Activated CD4-positive, alpha-beta T cell treated with anti-CD3 and anti-CD28 coated beads, Interleukin-2, amount 50 U/mL, for 4 hours (primary cell): ENCODE measurements at places on chromosomes 16 and 17.

DNA sequence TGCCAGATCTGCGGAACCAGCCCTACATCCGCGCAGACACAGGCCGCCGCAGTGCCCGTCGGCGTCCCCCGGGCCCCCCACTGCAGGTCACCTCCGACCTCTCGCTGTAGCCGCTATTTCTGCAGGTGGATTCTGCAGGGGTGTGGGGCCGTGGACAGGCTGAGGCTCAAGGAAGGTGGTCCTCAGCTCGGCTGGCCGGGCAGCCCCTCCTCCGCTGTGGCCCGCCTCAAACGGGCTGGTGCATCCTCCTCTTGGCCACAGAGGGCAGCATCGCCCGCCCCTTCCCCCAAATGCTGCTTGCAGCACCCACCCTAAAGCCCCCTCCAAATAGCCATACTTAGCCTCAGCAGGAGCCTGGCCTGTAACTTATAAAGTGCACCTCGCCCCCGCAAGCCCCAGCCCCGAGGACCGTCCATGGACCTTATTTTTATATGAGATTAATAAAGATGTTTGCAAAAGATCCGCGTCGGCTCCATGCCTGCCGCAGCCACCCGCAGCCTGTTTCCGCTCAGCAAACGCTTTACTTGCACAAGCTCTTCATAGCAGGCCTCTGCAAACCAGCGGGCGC, 14.9 kb downstream of the SPATA32 start:
- no peak for DNase-seq

GRCh38 chr16:143047-143446, 4.6 kb upstream of the NPRL3 start:
- DNase-seq = no peak

GRCh38 chr16:79605999-79606398, 5.5 kb upstream of the MAF start:
- DNase-seq = no peak

DNA sequence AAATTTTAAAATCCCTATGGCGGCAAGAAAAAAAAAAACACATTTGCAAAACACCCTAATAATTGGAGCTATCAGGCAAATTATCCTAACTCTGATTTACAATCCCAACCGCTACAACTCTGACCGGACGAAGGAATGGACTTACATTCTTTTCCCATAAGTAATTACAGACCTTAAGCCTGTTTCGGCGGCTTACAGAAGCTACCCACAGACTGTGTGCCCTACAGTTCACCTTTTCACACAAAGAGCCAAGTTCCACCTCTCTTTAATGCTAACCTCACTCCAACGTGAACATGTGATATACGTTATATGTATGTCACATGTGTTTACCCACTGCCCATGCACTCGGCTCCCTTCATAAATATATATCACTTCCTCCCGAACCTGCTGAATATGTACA, 8.7 kb upstream of the MEAK7 start:
- no peak for DNase-seq

DNA sequence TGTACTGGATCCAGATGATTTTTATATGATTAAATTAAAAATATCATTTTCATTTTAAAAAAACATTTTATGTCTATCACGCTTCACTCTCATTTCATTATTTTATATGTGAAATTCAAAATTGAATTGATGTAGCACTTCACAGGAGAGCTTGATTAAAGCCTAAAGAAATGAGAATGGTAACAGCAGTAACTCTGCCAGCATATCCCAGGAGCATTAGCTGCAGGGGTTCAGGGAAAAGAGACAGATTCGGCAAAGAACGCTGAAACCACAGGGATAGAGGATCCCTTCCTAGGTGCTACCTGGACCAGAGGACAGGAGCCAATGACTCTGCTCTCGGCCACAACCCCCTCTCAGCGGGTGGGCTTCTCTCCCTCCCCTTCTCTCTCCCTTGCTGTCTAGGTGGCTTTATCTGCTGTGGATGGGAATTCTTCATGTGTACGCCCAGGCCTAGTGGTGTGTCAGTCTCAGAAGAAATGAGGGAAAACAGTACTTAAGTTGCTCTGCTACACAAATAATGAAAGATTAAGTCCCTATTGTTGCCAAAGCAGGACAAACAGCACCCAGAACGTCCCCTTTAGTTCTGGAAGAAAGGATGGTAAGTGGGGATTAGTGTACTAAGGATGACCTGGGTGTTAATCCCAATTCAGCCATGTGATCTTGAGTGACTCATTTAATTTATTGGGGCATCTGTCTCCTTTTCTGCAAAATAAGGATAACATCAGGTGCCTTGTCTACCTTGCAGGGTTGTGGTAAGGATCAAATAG, 123.3 kb downstream of the CDK5R1 start:
- no peak for DNase-seq

GRCh38 chr16:71754652-71755051, 30.2 kb upstream of the PHLPP2 start:
- no peak for DNase-seq

DNA sequence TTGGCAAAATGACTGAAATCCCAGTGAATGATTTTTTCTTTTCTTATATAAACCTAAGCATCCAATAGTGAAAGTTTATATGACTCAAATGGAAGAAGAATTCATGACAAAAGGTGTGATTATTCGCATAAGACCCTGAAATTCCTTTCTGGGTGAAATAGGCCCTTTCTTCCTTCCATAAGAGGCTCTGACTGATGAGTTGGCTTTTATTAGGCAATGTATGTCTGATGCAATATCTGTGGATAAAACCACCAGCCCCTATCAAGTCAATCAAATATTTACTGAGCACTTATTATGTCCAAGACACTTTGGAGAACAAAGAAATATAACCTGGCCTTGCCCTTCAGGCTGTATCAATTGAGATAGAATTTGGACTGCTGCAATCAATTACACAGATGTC, 316.6 kb downstream of the CDH13 start:
- DNase-seq = no peak

DNA sequence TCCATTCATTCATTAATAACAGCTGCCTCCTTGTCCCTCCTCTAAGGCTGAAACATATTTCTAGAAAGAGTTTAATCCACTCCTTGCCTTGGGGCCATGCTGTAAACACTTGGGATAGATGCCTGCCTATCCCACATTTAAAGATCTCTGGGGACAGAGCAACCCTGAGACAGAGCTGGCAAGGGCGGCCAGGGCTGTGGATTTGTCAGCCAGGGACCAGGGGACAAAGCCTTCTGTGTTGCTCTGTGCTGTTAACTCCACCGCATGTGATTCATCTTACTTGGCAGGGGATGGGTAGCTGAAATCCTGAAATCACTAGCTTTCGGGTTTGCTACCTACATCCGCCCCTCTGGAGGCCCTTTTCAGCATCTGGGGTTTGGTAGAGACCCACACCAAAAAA, 392.9 kb downstream of the SLC39A11 start:
- no peak for DNase-seq

GRCh38 chr16:76577003-76577402, 299.8 kb downstream of the CNTNAP4 start:
- no peak for DNase-seq

DNA sequence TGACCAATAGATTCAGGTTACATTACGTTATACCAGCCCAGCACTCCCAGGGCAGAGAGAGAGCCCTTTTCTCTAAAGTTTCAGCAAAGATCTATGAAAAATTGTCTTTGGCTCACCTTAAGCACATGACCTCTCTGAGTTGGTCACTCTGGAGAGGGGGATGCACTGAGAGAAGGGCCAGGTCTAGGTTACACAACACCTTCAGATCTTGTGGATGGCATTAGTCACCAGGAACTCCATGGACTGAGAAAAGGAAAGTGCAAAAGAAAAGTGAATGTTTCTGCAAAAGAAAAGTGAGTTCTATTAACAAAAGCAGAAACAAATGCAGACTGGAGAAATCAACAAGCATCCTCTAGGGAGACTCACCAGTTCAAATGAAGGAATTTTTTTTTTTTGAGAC, 253.3 kb upstream of the SALL1 start:
- DNase-seq = no peak

- DNase-seq = no peak
These were observed 7.3 kb downstream of the KIF18B start for GRCh38 chr17:44940317-44940716.

DNA sequence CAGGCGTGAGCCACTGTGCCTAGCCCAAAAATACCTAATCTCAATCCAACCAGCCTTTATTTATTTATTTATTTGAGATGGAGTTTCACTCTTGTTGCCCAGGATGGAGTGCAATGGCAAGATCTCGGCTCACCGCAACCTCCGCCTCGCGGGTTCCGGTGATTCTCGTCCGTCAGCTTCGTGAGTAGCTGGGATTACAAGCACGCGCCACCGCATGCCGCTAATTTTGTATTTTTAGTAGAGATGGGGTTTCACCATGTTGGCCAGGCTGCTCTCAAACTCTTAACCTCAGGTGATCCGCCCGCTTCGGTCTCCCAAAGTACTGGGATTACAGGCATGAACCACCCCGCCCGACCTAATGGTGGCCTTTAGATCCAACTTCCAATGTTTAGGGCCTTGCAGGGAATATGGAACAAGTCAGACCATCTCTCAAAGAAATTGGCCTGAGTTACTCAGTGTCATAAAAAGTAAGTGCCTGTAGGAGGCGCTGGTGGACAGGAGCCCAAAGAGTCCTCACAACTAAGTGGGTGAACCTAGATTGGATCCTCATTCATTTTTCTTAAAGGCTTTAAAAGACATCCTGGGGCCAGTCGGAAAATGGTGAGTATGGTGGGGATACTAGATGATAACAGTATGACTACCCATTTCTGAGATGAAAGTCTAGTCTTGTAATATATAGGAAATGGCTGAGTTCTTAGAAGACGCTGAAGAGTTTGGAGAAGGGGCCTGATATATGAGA, 4.6 kb downstream of the ZSCAN10 start:
- DNase-seq = peak; percentile 48

GRCh38 chr17:78501241-78502036, 75.8 kb downstream of the DNAH17 start:
- no peak for DNase-seq

GRCh38 chr17:2563061-2563460, 30.4 kb upstream of the PAFAH1B1 start:
- DNase-seq = no peak

DNA sequence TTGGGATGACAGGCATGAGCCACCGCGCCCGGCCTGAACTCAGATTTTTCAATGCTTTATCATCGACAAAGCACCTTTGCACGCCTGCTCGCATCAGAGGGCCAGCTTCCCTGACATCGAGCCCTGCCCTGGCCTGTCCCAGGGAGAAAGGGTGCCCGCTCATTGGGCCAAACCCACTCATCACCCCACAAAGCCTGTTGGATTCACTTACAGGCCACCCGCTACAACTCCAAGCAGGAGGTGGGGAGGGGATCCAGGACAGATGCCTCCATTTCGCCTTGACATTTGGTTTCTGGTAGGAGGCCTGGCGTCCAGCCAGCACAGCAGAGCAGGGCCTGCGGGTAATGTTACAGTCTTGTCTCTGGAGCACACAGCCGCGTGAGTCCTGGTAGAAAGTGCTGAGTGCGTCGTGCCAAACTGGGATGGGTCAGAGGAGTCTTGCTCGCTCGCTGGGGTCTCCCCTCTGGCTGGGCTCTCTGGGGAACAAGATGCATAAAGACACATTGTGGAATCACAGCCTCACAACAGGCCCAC, 19.8 kb downstream of the SMTNL2 start:
- no peak for DNase-seq
